ENCODE measurements at places on chromosomes 5 and 9.
A peak's percentile ranks its signal among the peaks of the same experiment; 100 is the strongest.

DNA sequence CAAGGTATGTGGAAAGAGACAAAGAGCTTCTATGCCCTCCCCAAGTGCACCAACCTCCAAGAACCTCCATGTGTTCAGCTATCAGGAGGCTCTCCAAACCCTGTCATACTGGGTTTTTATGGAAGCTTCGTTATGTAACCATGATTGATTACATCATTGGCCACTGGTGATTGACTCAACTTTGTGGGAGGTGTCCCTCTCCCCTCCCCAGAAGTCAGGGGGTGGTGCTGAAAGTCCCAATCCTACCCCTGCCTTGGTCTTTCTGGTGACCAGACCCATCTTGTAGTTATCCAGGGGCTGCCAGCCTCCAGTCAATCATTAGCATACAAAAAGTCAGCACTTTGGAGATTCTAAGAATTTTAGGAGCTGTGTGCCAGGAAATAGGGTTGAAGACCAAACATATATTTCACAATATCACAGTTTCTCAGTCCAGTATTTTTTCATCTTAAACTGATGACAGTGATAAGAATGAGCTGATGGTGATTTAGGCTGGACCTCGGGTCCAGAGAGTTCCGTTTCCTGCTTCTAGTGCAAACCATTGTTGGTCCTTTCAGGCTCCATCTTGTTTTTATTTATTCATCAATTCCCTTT lies 27.3 kb upstream of the FANCC start:
- DNase-seq, result no peak

- no peak for DNase-seq
Observed at GRCh38 chr5:181039471-181039870, 595 bp upstream of the BTNL9 start.

- DNase-seq, result no peak
Observed at GRCh38 chr9:122382901-122383850, 12.4 kb downstream of the PTGS1 start.

- no peak for DNase-seq
Observed at GRCh38 chr9:88342246-88342645, 46.0 kb upstream of the SPIN1 start.

DNA sequence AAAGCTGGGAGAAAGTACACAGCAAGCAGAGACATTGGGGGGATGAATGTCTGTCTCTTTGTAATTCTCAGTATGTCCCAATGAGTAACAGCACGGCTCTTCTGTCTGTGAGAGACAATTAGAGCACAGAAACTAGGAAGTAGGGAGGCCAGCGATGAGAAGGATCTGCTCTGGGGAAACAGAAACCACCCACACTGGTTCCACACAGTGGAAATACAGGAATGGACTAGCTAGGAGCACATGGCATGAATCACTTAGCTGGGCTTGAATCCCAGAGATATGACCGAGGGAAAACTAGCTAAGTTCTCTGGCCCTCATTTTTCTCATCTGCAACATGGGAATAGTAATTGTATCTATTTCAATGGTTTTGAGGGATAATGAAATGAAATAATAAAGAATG lies 895.9 kb downstream of the TLE4 start:
- DNase-seq, result no peak

- DNase-seq, result no peak
Observed at GRCh38 chr5:76675364-76675763, 40.6 kb upstream of the F2R start.

- DNase-seq, result no peak
Observed at GRCh38 chr5:96112123-96112670, 150.5 kb upstream of the ELL2 start.

- peak; percentile 19 for DNase-seq
Observed at GRCh38 chr9:8555762-8556500, 756.4 kb upstream of the DMAC1 start.

DNA sequence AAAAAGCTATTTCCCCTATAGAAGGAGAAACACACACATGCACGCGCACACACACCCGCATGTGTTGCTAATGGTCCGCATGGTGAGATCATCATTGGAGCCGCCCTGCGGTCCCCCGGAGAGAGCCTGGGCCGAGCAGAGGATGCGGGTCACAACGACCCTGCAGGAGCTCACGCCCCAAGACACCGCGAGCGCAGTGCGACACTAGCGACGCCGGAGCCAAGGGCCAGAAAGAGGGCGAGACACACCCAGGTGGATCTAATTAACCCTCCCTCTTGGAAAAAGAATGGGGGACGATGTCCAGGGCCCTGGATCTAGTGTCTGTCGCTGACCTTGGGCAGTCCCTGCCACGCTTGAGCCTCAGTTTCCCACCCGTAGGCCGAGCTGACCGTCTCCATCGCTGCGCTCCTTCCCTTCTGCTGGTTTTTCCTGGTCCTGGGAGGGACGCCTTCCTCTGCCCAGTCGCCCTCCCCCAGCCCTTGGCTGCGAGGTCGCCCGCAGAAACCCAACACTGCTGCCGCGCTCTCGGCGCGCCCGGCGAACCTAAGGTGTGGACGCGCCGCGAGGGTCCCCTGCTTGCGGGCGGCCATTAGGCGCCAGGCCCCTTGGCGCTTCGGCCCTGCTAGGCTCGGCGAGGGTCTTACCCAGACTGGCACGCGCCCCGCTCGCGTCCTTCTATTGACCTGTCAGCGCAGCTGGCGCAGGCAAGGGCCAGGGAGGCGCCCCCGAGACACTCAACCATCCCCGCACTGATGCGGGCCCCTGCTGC lies 47.5 kb upstream of the RNF20 start:
- DNase-seq, result no peak

GRCh38 chr5:37893434-37894134 lies 53.7 kb upstream of the GDNF start:
- DNase-seq, result no peak

DNA sequence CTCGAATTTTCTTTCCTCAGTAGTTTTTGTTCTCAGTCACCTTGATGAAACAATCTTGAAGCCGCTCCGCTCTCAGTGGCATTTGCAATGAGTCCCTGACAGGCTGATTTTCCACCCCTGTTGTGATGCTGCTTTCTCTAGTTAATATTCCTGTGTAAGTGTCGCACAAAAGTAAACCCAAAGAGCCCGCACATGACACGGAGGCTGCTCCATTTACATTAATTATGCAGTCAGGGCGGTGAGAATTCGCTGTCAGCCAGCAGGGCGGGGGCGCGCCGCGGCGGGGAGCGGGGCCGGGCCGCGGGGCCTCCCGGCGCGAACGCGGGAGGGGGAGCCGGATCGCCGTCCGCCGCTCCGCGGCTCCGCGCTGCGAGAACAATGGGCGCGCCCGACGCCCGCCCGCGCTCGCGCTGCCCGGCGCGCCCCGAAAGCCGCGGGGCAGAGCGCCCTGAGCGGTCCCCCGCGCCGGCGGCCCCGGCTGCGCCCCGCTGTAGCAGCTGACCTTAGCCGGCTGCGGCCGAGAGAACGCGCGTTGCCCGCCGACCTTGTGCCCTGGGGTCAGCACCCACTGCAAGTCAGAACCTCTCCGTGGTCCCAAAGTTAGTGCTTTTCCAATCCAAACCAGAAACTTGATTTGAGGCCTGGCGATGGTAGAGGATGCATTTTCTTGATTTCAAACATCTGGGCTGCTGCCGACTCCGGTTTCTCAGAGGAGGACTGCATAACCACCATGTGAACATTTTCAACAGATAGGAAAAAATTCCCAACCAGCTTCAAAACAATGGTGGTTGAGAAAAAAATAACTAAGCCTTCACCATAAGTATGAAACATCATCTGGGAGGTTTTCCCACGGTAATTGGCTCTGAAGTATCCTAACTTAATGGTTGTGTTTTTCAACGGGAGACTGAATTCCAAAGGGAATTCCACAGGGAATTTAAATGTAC lies 142.6 kb downstream of the PBX3 start:
- no peak for DNase-seq

- peak; percentile 53 for DNase-seq
Observed at GRCh38 chr9:129174102-129174723, 3.8 kb downstream of the IER5L start.

DNA sequence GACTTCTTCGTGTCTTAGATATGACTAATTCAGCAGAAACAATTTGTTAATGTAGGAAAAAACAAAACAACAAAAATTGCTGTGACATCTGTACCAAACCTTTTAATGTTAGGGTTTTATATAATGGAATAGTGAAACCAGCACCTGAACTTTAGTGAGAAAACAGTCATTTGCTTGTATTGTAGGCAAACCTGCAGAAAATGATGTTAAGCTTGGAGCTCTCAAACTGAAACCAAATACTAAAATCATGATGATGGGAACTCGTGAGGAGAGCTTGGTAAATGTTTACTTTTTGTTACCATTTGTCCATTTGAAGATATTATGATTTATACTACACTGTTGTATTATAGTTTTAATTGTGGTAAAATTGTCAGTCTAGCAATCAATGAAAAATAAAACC lies 6.6 kb downstream of the UBLCP1 start:
- no peak for DNase-seq

GRCh38 chr9:133421615-133422542 lies at the start of gene ADAMTS13:
Gene ADAMTS13 (plus strand): TSS chr9:133422367. CDS start chr9:133422444, 77 bp downstream.
- no peak for DNase-seq

DNA sequence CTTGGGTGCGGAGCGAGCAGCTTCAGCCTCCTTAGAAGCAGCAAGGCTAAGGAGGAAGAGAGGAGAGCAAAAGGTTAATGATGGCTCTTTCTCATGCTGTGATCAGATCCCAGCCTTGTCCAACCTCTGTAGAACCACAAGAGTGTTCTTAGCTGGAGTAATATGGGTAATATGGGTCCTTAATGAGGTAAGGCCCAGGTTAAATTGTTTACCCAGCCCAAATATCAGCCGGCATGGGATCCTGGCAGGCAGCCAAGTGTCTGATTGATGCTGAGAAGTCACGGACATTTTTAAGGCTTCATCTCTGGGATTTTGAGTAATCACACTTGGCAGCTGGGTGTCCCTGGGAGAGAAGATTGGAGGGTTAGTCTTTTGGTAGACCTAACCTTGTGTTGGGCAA lies 32.3 kb downstream of the GLRA1 start:
- no peak for DNase-seq

DNA sequence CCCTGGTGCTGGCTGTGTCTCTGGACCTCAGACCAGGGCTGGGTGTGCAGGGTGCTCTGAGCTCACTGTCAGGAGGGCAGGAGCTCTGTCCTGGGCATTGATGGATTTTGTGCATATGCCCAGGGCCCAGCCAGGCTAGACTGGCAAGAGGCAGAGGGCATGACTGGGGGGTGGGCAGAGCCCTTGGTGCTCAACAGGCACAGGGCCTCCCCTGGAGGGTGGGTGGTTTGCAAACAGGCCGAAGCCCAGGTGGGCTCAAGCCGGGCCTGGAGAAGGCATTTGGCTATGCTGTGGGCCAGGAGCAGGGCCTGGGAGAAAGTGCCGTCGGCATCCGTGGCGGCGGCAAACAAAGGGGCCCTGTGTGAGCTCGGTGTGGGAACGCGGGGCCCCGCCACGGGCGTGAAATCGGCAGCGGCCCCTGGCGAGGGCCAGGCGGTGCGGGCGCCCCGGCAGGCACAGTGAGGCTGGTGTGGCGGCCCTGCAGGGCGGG lies 1.9 kb upstream of the NRARP start:
- no peak for DNase-seq

DNA sequence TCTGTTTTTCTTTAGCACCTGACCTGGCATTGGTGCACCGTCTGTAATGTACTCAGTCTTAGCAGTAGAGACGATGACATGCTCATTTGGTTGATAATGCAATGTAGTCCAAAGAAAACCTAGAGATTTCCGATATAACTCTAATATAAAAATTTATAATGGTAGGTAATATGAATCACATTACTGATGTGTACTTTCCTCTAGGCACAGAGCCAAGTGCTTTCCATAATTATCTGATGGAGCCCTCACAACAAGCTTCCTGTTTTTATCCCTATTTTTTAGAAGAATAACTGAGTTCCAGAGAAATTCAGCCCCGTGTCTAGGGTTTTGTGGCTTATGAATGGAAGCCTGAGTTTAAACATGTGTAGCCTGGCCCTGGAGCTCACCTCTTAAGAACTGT lies 53.7 kb downstream of the KDM4C start:
- no peak for DNase-seq

GRCh38 chr9:89295400-89295799 lies 15.6 kb upstream of the CKS2 start:
- DNase-seq, result no peak

- DNase-seq, result no peak
Observed at GRCh38 chr5:13186177-13186576, 758.3 kb downstream of the DNAH5 start.

DNA sequence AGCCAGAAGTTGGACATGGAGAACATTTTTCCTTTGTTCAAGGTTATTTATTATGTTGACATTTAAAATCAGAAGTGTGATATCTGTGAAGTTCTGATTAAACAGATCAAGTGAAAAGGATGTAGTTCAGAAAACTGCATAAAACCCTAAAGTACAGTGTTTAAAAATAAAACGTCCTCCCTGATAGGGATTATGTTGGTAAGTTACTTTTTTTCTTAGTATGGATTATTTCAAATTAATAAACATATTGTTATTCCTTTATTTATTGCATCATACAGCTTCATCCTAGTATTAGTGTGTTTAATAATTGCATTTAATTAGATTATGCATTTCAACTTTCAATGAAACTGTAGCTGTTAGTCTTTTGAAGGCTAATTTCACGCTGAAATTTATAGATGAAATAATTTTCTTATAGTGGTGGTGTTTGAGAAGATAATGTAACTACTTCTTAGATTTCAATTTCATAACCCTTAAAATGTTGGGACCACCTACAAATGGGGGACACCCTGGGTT lies 157.9 kb upstream of the DMRT1 start:
- no peak for DNase-seq

GRCh38 chr5:173256800-173257199 lies 21.8 kb upstream of the NKX2-5 start:
- DNase-seq, result no peak

GRCh38 chr9:37504605-37505004 lies 18.9 kb downstream of the POLR1E start:
- no peak for DNase-seq

- peak; percentile 9 for DNase-seq
Observed at GRCh38 chr9:75891277-75891741, 836 bp downstream of the PCSK5 start.

- DNase-seq, result no peak
Observed at GRCh38 chr5:95057615-95058014, 227.3 kb downstream of the MCTP1 start.

- no peak for DNase-seq
Observed at GRCh38 chr5:161700065-161700464, 14.5 kb downstream of the GABRA6 start.

- no peak for DNase-seq
Observed at GRCh38 chr9:125511789-125512660, 195.0 kb downstream of the MAPKAP1 start.

DNA sequence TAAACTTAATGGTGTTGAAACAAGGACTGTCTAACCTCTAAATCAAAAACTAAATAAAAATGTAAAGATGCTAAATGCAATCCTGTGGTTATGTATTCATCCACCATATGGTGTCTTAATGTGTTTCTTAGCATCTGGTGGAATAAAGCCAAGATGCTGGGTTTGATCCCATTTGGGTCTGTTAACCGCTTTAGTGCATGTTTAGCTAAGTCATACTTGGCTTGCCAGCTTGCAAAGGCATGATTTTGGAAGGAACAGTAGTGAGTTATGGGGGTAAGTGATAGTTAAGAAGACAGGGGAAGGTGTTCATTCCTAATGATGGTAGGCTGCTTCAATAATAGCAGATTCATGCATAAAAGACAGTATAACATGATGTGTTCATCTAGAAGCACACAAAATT lies 139.0 kb upstream of the SLC27A6 start:
- peak; percentile 5 for DNase-seq

All from HS-5 (cell line).